Left kidney (tissue), 8 donors: ENCODE measurements at places on chromosomes 12 and 14.

DNA sequence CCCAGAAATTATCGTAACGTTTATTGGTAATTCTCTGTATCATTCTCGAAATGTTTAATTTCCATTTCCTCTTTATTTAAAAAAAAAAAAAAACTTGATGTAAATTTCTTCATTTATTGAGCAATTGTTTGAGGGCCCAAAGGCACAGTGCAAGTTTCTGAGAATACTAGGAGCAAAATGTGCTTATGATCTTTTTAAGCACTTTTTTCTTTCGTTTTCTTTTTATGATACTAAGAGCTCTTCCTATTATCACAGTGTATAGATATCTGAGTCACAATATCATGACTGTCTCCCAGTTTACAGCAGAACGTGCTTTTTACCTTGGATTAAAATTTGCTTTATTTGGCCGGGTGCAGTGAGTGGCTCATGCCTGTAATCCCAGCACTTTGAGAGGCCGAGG is 5.6 kb downstream of the ATP2A2 start:
- no peak for DNase-seq

DNA sequence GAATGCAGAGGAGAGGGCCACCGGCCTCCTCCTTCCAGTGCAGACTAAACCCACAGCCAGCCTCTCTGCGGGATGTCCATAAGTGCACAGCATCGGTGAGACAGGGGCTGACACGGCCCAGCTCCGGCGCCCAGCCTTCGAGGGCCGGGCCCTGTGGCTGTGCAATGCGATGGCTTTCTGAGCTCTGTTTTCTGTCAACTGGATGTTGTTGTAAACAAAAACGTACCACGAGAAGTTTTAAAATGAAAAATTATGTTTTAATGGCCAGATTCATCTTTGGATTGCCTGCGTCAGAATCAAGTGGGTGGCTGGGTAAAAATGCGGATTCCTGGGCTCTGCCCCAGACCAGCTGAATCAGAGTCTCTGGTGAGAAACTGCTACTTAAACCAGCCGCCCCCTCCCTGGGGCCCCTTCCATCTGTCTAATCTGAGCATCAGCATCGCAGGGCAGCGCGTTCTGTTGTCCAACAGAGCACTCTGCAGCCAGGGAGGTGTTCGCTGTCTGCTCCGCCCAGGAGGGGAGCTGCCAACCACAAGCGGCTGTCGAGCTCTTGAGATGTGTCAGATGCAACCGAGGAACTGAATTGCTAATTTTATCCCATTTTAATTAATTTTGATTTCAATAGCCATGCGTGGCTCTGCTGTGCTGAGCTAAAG is 133.4 kb downstream of the RFLNA start:
- DNase-seq: no peak

DNA sequence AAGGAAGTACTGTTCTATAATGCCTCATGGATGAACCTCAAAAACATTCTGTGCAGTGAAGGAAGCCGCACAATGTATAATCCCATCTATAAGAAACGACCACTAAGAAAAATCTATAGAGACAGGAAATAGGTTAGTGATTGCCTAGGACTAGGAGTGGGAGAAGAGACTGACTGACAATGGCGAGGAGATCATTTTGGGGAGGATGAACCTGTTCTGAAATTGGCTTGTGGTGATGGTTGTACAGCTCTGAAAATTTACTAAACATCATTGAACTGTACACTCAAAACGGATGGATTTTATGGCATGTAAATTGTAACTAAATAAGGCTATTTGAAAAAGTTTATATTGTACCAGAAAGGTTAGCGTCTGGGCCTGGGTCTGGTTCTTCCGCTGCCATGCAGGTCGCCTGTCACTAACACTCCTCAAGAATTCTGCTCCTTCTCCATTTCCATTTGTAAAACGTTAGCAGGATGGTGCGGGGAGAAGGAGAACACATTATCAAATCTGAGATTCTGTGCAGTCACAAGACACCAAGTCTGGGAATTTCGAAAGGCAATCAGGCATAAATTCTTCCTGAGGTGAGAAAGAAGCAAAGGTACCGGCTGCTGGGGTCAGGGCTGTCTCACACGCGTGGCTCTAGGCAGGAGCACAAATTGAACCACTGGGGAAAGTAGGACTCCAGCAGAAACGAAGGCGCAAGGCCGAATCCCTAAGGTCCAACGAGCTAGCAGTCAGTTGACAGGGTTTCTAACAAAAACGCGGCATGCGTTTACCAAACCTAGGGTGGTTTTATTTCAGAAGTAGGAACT is 845 bp upstream of the COCH start:
- no peak for DNase-seq

- no peak for DNase-seq
These were observed 1146.1 kb upstream of the TMEM132C start for GRCh38 chr12:127120851-127121250.

DNA sequence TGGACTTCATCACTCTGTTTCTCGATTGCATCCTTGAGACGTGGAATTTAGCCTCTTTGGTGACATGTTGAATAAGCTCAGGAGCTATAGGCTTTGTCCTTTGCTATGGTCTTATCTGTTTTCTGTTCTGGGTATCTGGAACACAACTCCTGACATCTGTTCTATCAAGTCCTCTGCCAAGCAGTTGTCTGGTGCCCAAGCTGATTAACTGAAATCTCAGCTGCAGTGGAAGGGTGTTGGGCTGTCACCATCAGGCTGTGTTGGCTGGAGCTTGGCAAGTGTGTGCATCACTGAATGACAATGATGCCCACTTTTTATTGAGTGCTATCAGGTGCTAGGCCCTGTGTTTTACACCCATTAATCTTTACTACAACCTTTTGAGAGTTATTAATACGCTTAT is 77.8 kb downstream of the SMOC1 start:
- no peak for DNase-seq

DNA sequence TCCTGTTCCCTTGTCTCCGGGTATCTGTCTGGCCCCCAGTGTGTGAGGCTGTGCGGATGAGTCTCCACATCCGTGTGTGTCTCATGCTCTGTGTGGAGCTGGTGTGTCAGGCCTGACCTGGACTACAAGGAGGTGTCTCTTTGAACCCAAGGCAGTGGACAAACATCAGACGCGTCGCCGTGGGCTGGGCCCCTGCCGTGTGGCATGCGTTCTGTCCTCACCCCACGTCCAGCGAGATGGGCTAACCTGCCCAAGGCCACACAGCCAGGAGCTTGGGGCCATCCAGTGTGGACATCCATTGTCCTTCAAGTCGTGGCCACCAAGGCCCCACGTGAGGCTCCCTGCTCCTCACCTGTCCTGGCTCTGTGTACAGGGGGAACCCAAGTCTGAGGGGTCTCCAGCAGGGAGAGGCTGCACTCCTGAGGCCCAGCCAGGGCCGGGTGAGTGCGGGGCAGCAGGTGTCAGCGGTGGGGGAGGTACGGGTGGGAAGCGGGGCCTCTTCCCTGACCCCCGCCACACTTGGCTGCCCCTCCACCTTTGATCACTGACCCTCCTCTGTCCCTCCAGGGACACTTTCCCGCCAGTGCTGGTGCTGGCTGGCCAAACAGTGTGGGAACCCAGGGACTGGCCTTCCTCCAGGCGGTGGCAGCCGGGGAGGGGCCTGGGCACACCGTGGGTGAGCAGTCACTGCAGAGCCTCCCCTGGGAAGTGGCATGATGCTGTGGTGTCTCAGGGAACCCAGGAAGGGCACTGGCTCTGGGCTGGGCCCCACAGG is 48.5 kb downstream of the CYP46A1 start:
- no peak for DNase-seq

DNA sequence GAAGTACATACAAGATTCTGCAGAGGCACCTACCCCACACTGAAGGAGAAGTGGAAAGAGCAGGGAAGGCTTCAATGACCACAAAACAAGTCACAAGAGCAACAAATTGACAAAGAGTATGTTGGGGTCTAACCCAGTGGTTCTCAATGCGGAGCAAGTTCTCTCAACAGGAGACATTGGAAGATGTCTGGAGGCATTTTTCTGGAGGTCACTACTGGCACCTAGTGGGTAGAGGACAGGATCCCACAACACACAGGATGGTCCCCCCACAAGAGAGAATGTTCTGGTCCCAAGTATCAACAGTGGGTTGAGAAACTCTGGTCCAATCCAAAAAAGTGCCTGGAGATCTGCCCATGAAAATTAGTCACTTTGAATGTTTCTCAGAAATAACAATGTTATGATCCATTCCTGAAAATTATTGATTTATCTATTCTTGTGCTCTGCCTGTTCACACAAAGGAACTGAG is 3.4 kb downstream of the SSH1 start:
- no peak for DNase-seq

DNA sequence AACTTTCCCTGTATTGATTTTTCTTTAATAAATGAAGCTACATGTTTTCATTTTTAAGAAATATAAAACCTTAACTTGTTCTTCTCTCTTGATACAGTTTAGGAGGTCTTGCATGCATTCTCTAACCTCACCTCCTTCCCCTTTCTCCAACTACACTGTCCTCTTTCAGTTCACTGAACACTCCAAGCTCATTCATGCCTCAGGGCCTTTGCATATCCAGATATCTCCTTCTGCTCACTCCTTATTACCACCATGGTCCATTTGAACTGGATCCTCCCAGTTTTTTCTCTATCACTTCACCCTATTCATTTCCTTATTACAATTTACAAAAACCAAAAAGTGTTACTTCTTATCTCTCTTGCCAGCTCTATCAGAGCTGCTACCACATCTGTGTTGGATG is 242.9 kb upstream of the PLEKHG7 start:
- DNase-seq: no peak

DNA sequence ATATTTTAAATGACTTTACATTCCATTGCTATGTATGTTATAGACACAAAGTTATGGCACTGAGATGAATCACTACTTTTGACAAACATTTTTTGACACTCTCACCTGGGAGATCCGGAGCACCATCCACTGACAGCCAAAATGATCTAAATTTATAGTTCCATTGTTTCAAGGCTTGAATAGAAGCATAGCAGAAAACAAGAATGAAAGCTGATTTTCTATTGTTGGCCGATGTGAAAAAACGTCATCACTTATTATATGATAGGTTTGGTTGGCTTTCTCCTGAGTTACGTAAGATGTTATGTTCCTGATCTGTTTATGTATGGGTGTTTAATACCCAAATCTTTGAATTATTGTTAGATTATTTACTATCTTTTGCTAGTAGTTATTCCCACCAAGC is 306.2 kb downstream of the PAWR start:
- no peak for DNase-seq

DNA sequence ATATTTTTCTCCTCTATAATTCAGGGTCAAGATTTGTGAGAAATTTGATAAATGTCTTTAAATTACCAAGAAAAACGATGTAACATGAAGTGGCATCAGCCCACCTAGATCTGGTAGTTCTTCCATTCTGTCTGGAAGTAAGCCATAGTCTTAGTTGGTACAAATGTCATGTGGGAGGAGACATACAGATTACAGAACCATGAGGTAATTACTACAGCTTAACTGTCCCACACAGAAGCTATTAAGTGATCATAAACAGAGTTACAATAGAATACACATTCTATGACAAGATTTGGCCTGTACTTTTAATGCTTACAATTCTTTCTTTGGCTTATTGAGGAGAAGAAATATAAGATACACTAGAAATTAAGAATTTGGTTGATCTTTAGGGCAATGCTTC is 13.7 kb upstream of the SIX1 start:
- DNase-seq: no peak

DNA sequence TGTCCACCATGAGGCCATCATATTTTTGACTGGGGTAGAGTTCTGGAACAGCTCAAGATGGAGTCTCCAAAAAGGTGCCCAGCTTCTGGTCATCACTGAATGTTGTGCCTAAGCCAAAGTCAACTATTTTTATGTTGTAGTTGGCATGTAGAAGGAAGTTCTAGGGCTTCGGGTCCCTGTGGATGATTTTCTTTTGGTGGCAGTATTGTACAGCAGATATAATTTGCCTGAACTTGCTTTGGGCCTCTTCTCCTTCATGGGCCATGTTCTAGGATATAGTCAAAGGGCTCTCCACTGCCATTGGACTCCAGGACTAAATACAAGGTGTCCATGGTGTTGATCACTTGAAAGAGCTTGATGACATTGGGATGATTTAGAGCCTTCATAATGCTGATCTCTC is 143.6 kb downstream of the SLC38A4 start:
- no peak for DNase-seq
